ENCODE measurements at places on chromosomes 6 and 20.

DNA sequence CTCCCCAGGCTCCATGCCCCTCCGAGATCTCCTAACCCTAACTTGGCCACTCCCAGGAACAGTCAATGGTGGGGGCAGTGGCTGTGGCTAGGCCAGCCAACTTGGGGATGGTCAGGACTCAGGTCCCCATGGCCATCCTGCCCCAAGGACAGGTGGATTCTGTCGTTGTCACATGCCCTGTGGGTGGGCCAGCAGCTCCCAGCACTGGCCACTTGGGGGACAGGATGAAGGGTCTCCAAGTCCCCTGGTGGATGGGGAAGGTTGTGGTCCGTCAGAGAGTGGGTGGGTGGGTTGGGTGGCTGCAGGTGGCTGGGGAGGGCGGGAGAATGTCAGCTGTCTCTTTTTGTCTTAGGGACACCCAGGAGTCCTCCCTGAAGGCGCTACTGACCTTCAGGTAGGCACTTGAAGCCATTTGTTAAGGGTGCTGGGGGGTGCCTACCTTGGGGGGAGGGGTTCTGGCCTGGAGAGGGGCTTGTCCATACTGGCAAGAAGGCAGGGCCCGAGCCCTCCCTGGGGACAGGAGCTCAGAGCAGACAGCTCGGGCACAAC, 5.5 kb downstream of the COL9A3 start:
- no peak for DNase-seq

DNA sequence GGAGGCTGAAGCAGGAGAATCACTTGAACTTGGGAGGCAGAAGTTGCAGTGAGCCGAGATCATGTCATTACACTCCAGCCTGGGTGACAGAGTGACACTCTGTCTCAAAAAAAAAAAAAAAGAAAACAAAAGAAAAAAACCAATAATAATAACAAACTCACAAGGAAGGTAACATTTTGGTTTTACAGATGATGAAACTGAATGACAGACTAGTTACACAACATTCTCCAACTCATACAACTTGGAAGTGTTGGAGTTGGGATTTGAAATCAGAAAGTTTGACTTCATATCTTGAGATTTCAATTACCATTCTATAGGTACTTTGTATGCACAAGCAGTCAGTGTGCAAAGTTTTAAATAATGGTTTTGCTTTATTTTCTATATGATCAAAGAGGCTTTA, 10.2 kb downstream of the TPD52L1 start:
- DNase-seq: no peak

DNA sequence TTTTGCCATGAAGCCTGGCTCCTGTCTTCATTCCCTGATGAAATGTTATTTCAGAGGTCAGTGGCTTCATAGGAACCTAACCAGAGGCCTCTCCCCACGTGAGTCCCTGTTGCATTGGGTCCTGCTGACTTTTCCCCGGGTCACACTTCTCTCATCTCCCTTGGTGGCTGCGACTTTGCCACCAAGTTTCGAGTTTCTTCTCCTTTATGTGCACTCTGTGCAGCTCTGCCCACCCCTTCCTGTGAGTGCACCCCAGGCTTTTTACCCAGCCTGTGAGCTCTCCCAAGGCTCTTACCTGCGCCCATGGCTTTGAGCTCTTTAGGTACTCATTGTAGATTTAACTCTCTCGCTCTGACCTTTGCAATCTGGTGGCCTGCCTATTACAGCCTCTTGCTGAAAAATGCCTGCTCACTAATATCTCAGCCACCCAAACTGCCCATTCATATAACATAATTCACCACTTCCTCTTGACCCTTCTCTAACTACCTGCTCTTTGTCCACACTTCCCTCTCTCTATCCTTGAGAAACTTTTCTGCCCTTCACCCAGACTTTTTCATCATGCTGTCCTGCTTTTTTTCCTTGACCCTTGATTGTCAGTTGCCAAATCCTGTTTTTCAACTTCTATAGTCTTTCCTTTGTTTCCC, 105.9 kb downstream of the SASH1 start:
- DNase-seq: no peak

DNA sequence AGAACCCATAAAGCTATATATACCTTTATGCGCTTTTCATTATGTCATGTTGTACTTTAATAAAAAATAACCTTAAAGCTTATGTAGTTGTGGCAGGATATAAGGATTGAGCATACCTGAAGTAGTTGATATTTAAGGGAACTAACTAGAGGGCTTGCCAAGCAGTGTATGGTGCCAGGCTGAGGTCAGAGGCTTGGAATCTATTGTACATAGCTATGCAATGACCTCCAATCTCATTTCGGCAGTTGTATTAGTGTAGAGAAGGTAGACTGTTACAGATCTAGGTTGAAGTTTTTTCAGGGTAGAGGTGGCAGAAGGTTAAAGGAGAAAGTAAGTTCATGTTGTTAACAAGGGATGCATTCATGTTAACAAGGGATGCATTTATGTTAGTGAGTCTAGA, 397.7 kb upstream of the HS3ST5 start:
- no peak for DNase-seq

DNA sequence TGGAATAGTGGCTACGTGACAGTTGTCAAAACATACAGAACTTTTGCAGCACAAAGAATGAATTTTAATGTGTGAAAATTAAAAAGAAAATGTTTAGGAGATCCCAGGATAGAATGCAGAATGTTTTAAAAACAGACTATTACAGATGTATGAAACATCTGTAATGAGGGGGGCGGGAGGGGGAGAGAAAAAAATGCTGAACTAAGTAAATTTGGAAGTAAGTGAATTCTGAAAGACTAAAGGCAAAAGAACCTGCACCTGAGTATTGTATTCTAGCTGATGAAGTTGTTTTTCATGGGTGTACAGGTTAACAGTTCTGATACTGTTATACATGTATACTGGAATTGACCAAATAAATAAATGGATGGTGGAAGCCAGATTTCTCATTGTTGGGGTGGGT, 178.8 kb downstream of the ZFAND3 start:
- DNase-seq: no peak

DNA sequence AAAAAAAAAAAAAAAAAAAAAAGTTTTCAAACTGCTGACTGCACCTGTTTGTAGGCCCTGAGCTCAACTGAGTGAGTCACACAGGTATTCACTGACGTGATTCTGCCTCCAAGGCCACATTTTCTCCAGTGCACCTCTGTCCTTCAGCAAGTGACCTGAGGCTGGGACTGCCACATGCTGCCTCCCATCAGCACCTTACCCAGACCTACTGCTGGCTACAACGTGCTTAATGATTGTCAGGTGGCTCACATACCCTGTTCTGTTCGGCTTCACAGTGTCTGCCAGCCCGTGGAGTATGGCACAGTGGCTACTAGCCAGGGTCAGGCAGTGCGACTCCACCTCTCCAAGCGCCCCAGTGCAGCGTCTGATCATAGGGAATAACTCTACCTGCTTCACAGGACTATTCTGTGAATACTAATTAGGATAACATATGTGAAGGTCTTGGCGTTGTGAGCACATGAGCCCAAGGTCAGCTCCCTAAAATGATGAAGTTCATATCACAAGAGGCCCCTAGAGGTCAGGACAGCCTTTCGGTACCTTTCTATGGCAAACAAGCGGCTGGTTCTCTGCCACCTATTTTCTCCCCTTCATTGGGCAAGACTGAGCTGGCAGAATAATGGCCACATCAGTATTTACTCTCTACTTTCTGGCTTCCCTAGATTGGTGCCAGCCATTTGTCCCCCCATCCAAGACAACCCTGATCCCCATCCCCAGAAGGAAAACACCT, 28.1 kb downstream of the RIPOR3 start:
- no peak for DNase-seq

DNA sequence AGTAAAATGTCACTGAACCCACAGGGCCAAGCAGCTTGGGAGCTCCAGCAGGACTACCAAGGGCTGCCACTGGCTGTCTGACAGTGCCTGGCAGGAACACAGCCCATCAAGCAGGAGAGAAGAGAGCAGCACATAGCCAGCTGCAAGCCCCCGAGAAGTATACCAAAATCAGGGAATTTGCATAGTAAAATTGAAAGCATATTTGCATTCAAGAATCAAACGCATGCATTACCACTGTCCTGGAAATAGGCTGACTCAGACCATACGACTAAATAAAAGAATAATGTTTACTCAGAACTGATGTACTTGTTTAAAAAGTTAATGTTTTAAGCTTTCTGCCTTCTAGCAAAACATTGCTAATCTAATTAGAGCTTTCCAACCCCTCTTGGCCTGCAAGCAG, 298.1 kb downstream of the TFAP2B start:
- DNase-seq: no peak

DNA sequence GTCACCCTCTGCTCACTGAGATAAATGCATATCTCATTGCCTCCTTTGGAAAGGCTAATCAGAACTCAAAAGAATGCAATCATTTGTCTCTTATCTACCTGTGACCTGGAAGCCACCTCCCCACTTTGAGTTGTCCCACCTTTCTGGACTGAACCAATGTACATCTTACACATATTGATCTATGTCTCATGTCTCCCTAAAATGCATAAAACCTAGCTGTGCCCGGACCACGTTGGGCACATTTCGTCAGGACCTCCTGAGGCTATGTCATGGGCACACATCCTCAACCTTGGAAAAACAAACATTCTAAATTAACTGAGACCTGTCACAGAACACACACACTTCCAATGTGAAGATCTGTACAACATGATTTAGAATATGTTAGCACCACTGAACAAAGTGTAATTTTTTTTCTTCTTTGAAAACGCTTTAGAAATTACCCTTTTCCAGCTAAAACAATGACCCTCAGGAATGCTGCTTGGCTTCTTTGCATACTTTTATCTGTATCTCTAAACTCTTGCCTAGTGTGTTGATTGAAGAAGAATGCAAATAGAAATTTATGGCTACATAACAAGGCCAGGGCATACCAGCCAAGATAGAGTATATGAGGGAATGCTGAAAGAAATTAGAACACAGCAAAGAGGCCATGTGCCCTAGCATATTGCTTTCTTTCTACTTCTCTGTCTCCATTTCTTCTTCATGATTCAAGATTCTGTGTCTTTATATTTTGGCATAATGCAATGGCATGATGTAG, 84.6 kb upstream of the DST start:
- DNase-seq: no peak

DNA sequence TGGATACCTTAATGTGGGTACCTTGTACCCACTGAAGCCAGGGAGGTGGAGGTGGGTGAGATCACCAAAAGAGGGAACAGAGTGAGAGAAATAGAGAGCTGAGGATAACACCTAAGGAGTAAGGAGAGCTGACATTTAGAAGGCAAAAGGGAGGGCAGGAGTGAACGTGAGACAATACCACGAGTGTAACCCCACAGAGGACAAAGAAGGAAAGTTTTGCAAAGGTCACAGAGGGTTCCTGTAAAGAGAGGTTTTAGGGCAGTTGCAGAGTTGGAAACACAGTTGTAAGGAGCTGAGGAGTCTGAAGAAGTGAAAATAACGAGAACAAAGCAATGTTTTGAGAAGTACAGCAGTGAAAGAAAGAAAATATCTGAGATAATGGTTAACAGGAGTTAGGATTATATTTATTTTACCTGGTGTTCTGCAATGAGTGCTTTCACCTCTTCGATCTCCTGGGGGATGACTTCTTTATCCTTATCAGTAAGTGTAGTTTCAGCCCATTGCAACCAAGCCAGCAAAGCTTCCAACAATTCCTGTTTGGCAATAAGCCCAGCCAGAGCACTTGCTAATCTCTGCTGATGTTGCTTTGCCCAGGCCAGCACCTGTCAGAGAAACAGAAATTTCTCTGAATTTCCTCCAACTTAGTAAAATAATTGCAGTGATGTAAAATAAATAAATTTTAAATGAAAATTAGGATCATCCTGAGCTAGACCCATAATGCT, 166.8 kb downstream of the DST start:
- DNase-seq: no peak

Measured in D721Med (cell line).